Gastrocnemius medialis (tissue), 4 donors: ENCODE measurements at places on chromosomes 13 and 19. TPM values are rescaled to one million over a fixed set of nuclear protein-coding genes. Genes with fewer than 3 reads are reported as not detected.

- peak; percentile 59 for DNase-seq
- H3K27me3 ChIP-seq, result no peaks in the 10 kb centered on the region
- H3K36me3 ChIP-seq, result no peaks in the 10 kb centered on the region
Measured at GRCh38 chr13:109274188-109274821, 512.1 kb downstream of the IRS2 start.

DNA sequence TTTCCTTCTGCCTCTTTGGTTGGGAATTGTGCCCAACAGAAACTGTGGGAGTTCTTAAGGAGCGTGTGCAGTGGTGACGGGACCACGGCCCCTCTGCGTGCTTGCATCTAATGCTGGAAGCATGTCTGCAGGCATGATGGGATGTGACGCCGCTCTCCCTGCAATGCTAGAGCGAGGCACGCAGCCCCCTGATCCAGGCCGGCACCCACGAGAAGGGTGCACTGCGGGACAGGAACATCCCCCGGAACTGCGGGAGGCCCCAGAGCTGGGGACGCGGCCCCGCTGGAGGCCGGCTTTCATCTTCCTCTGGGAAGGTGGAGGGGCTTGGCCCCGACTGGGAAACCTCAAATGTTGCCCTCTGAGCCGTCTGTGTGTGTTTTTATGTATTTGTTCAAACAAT, 32.7 kb downstream of the TMEM255B start:
- no peak overlapping the region for H3K27ac ChIP-seq
- no peaks in the 10 kb centered on the region for H3K4me1 ChIP-seq
- no peaks in the 10 kb centered on the region for H3K36me3 ChIP-seq
- peaks cover 4% of the 10 kb centered on the region for H3K27me3 ChIP-seq
- no peak overlapping the region for H3K4me3 ChIP-seq

GRCh38 chr13:47747901-47748300, 253.2 kb downstream of the SUCLA2 start:
- H3K4me3 ChIP-seq, result no peak overlapping the region
- no peaks in the 10 kb centered on the region for H3K27me3 ChIP-seq
- no peaks in the 10 kb centered on the region for H3K4me1 ChIP-seq
- no peak for DNase-seq

DNA sequence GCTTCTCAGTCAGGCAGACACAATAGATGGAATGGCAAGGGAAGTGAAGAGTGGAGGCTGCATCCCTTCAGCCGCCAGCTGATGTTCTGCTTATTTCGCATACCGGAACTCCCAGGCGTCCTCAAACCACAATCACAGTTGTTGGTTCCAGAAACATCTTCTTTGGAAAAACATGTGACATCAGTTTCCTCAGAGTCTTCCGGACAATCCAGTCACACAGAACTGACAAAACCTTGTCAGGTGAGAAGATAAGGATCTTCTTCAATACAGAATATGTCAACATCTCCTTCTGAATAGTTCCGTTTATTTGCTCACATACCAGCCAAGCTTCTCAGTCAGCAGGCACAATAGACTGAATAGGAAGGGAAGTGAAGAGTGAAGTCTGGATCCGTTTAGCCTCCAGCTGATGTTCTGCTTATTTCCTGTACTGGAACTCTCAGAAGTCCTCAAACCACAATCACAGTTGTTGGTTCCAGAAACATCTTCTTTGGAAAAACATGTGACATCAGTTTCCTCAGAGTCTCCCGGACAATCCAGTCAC, 45.1 kb upstream of the CEACAM21 start:
- peak overlapping the region; percentile 64 for H3K27ac ChIP-seq
- peaks cover 16% of the 10 kb centered on the region for H3K4me1 ChIP-seq
- no peaks in the 10 kb centered on the region for H3K36me3 ChIP-seq
- no peak for DNase-seq
- no peaks in the 10 kb centered on the region for H3K27me3 ChIP-seq
- H3K4me3 ChIP-seq, result peak overlapping the region; percentile 6

DNA sequence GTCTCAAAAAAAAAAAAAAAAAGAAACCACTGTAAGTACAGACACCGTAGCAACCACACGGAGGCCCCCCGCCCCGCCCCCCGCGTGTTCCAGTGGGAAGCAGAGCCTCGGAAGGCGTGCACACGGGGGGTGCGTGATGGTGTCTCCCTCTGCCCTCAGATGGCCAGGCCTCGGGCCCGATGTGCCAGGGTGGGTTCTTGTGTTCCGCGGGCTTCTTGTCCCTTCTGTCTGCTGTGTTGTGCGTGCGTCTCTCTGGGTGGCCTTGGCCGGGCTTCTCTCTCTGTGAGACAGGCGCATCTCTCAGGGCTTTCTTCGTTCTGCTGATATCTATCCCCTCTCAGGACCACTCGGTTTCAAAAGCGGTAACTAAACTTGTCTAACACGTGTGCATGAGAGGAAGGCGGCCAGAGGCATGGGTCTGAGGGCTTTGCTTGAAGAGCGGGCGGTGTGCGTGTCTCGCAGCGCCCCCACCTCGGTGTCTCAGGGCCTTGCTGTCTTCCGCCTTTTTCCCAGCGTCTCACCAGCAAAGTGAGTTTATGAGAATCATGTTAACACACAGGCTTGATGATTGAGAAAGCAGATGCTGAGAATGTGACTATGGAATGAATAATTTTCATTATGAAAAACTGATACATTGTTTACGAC, 12.6 kb downstream of the ATP11A start:
- H3K4me1 ChIP-seq, result peaks cover 6% of the 10 kb centered on the region
- DNase-seq, result no peak
- H3K36me3 ChIP-seq, result no peaks in the 10 kb centered on the region
- H3K4me3 ChIP-seq, result no peak overlapping the region
- no peak overlapping the region for H3K27ac ChIP-seq

- H3K4me3 ChIP-seq, result peak overlapping the region; percentile 85
- H3K27me3 ChIP-seq, result no peaks in the 10 kb centered on the region
- H3K4me1 ChIP-seq, result peaks cover 34% of the 10 kb centered on the region
- peak overlapping the region; percentile 92 for H3K27ac ChIP-seq
- no peak for DNase-seq
Measured at GRCh38 chr19:48617146-48617937, 1.6 kb downstream of the RPL18 start.

DNA sequence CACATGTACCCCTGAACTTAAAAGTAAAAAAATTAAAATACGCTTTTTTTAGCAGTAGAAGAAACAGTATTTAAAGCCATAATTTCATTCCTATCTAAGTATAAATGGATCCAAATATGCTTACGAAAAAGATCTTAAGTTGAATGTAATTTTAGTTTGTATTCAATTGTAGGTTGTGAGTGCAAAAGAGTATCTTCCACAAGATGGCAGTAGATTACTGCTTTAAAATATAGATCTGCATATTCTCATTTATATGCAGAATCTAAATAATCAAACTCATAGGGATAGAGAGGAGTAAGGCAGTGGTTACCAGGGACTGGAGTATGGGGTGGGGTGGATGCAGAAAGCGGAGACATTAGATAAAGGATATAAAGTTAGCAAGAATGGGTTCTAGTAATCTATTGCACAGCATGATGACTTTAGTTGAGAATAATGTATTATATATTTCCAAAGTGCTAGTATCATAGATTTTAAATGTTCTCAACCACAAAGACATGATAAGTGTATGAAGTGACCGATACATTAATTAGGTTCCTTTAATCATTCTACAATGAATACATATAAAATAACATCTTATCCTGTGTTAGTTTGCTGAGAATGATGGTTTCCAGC, 14.2 kb downstream of the OR7A17 start:
- no peaks in the 10 kb centered on the region for H3K4me1 ChIP-seq
- no peak for DNase-seq
- no peak overlapping the region for H3K4me3 ChIP-seq
- H3K27ac ChIP-seq, result no peak overlapping the region

DNA sequence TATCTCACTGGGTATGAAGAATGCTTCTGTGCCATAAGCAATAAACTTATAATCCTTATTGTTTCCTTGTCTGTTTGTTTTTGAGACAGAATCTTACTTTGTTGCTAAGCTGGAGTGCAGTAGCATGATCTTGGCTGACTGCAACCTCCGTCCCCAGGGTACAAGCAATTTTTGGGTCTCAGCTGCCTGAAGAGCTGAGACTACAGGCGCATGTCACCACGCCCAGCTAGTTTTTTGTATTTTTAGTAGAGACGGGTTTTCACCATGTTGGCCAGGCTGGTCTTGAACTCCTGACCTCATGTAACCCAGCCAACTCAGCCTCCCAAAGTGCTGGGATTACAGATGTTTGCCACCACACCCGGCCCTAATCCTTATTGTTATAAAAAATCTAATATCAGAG, 112.5 kb downstream of the MYO16 start:
- H3K4me1 ChIP-seq, result no peaks in the 10 kb centered on the region
- no peaks in the 10 kb centered on the region for H3K36me3 ChIP-seq
- no peaks in the 10 kb centered on the region for H3K27me3 ChIP-seq
- no peak overlapping the region for H3K4me3 ChIP-seq
- DNase-seq, result no peak
- no peak overlapping the region for H3K27ac ChIP-seq

GRCh38 chr19:33235269-33235995, 9.8 kb upstream of the SLC7A10 start:
- no peaks in the 10 kb centered on the region for H3K4me1 ChIP-seq
- no peak overlapping the region for H3K27ac ChIP-seq
- no peaks in the 10 kb centered on the region for H3K27me3 ChIP-seq

- no peaks in the 10 kb centered on the region for H3K36me3 ChIP-seq
- H3K4me3 ChIP-seq, result no peak overlapping the region
- no peaks in the 10 kb centered on the region for H3K4me1 ChIP-seq
- H3K27me3 ChIP-seq, result no peaks in the 10 kb centered on the region
Measured at GRCh38 chr19:45059258-45059965, 16.9 kb downstream of the ZNF296 start.

GRCh38 chr13:53048880-53049279, 20.3 kb downstream of the OLFM4 start:
- no peaks in the 10 kb centered on the region for H3K36me3 ChIP-seq
- no peaks in the 10 kb centered on the region for H3K27me3 ChIP-seq
- H3K4me1 ChIP-seq, result no peaks in the 10 kb centered on the region

GRCh38 chr13:47499358-47500150, 501.5 kb downstream of the SUCLA2 start:
- H3K4me1 ChIP-seq, result no peaks in the 10 kb centered on the region
- H3K27ac ChIP-seq, result peak overlapping the region; percentile 65
- DNase-seq, result no peak
- H3K4me3 ChIP-seq, result no peak overlapping the region
- H3K27me3 ChIP-seq, result no peaks in the 10 kb centered on the region

GRCh38 chr19:9645472-9645871, 24.4 kb upstream of the ZNF561 start:
- no peaks in the 10 kb centered on the region for H3K4me1 ChIP-seq
- H3K36me3 ChIP-seq, result no peaks in the 10 kb centered on the region
- no peak overlapping the region for H3K27ac ChIP-seq
- H3K27me3 ChIP-seq, result no peaks in the 10 kb centered on the region

DNA sequence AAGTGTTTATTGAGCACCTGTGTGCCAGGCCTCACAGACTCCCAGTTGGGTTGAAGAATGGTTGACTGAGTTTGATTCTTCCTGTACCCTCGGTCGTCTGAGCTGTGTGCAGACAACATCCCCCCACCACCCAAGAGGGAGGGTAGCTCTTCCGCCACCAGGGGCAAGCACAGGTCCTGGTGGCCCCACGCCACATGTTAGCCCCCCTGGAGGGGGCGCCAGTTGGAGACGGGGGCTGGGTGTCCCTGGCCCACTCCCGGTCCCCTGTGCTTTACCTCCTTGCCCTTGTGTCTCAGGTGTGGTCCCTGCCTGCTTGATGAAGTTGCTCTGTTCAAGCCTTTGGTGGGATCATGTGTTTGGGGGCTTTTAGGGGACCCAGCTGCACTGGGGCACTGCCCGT, 27.2 kb downstream of the COLGALT1 start:
- peaks cover 38% of the 10 kb centered on the region for H3K36me3 ChIP-seq
- DNase-seq, result no peak
- no peaks in the 10 kb centered on the region for H3K4me1 ChIP-seq

- DNase-seq, result no peak
- no peak overlapping the region for H3K4me3 ChIP-seq
- no peak overlapping the region for H3K27ac ChIP-seq
Measured at GRCh38 chr13:83825676-83826075, 56.6 kb downstream of the SLITRK1 start.

- H3K27me3 ChIP-seq, result no peaks in the 10 kb centered on the region
- H3K4me1 ChIP-seq, result no peaks in the 10 kb centered on the region
- no peak for DNase-seq
Measured at GRCh38 chr13:71886880-71887279, 19.9 kb upstream of the DACH1 start.

GRCh38 chr13:43776006-43776405, 10.8 kb downstream of the ENOX1 start:
- no peaks in the 10 kb centered on the region for H3K36me3 ChIP-seq
- no peaks in the 10 kb centered on the region for H3K27me3 ChIP-seq
- no peak for DNase-seq
- no peak overlapping the region for H3K27ac ChIP-seq
- H3K4me1 ChIP-seq, result no peaks in the 10 kb centered on the region

The RASGRP4 gene
- 2.2 TPM for total RNA-seq

The AMER2 gene
- total RNA-seq, result 0.87 TPM

The ZNF541 gene
- total RNA-seq, result not detected

The IRGC gene
- total RNA-seq, result not detected

The EDDM13 gene
- total RNA-seq, result not detected

The CEACAM1 gene
- 0.39 TPM for total RNA-seq

The PSG11 gene
- not detected for total RNA-seq

The CGB2 gene
- total RNA-seq, result not detected

The LNX2 gene
- 5.0 TPM for total RNA-seq

The CGB8 gene
- not detected for total RNA-seq

The GARIN5A gene
- total RNA-seq, result not detected
